HepG2 (cell line): ENCODE measurements at places on chromosomes 3 and 15.
A peak's percentile ranks its signal among the peaks of the same experiment; 100 is the strongest.

DNA sequence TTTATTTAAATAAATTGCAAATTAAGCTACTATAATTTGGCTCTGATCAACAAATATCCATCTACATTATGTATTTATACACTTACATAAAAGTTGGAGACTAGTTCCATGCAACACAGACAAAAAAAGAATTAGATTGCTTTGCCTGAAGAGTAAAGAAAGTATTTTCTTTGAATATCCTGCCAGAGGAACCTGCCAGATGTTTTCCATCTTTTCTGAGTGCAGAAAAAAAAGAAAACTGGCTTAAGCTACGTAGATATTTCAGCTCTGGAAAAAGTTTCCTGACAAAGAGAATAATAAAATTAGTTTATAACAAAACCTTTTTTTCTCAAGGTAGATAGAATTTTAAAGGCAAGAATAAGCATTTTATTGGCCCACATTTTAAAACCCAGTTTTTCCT, 607.5 kb upstream of the NAALADL2 start:
- no peak for DNase-seq

DNA sequence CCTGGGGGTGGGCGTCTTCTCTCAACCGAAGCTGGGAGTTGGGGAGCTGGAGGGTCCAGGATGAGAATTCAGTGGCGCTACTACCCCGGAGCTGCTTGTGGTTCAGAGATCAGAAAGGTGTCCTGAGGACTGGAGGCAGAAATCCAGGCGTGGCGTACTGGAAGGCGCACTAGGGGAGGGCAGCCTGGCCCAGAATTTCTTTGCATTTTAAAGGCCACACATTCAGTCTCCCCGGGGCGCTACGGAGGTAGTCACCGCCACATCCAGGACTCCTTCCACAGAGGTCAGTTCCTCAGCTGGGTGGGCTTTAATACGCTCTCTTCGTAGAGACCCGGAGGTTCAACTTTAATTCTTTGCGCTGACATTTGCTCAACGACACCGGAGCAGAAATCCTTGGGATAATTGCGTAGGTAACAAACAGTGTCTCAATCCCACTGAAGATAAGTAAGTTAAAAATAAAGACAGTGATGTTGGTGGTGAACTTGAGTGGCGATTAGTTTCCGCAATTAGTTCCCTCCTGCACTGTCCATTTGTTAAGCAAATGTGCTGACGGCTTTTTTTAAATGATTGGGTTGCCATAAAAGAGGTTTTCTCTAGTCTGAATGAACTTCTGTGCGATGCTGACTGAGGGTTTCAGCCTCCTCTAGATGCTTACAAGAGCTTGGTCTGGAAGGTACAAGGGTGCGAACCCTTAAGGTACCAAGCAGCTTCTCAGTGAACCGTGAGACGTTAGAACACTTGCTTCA, 535 bp downstream of the MCTP2 start:
- DNase-seq, result peak; percentile 7

DNA sequence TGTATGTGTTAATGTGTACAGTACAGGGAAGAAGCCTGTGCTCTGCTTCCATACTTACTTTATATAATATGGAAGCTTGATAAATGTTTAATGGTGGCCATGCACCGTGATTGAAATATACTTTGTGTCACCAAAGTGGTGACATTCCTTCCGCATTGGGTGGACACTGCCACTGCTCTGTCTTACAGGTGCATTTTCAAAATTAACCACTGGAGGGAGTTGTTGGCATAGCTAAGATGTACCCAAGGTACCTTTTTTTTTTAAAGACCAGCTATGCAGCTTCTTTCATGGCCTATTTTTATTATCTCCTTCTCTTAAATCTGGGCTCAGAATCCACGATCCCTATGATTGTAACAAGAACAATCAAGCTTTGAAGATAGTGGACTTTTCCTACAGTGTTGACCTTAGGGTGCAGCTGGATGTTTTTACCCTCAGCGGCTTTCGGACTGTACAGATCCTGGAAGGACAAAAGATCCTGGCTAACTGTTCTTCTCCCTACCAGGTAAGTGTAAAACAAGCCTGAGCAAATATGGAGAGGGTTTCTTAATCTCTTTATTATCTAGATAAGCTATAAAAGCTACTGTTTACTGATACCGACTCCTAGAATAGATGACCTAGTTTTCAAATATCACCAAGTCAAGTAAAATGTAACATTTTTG, 21.6 kb upstream of the PAK6 start:
- peak; percentile 69 for DNase-seq

- DNase-seq, result no peak
Observed at GRCh38 chr3:133464573-133464972, 64.7 kb downstream of the BFSP2 start.

DNA sequence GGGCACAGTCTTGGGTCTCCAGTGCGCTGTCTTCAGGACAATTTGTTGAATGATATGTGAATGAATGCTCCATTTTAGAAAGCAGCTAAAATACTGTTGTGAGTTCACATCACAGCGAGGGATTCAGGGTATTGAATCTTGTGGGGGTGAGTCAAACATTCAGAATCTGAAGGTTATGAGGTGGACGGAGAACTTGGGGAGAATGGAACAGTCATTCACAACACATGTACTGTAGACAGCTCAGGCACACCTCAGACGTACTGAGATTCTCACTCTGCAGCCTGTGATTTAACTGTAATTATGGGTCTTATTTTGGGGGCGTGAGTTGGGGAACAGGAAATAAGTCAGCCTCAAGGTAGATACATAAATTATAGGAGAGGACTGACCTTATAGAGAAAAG, 13.9 kb downstream of the CRYBG3 start:
- no peak for DNase-seq

- no peak for DNase-seq
Observed at GRCh38 chr3:5739949-5740348, 552.4 kb downstream of the EDEM1 start.

GRCh38 chr15:52258461-52258860, 37.1 kb downstream of the MYO5C start:
- no peak for DNase-seq

- no peak for DNase-seq
Observed at GRCh38 chr3:138511945-138512344, 77.5 kb downstream of the ESYT3 start.

DNA sequence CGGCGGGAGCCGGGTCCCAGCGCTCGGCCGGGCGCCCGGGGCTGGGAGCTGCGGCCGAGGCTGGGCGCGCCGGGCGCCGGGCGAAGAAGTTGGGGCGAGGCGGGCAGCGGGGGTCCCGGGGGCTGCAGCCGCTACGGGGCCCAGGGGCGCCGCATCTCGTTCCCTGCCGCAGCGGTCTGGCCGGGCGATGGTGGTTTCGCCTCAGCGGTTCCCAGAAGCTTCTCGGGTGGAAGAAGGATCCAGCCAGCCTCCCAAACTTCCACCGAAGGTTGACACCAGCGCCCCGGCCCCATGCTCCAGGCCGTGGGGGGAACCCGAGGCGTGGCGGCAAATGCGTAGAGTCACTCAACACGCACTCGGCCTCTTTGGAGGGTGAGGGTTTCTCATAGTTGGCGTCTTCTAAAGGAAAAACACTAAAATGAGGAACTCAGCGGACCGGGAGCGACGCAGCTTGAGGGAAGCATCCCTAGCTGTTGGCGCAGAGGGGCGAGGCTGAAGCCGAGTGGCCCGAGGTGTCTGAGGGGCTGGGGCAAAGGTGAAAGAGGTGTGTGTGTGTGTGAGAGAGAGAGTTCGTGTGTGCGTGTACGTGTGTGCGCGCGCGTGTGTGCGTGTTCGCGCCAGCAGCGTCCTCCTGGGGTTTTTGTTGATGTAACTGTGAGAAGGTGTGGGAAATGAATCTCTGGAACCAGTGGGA, 940 bp downstream of the BOC start:
- DNase-seq, result no peak

GRCh38 chr3:132660811-132661070, 612 bp downstream of the UBA5 start:
- no peak for DNase-seq

DNA sequence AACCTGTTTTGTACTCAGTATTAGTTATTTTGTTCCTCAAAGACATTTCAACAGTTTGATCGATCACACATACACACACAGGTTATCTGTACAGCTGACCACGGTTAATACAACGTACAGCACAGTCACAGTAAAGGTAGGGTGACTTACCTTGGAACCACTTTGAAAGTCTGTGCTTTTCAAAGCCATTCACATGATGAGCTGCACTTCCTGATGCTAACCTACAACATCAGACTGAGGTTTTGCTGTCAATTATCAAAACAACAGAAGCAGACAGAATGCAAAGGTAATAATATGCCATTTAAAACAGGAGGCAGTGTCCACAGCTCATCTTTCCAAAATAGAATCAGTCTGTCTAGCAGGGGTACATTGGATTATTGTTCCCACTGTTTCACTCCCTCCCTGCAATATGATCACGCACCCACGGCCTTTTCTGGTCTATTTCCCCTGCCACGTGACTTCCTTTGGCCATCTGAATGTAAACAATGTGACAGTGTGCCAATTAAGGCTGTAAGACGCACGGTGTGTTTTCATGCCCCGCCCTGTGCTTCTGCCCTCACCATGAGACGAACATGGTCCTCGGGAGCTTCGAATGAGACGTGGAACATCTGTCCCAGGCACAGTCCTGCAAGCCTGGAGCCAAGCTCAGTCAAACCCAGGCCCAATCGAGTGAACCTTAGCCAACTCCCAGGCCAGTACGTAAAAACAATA, 102.4 kb downstream of the FMN1 start:
- no peak for DNase-seq

DNA sequence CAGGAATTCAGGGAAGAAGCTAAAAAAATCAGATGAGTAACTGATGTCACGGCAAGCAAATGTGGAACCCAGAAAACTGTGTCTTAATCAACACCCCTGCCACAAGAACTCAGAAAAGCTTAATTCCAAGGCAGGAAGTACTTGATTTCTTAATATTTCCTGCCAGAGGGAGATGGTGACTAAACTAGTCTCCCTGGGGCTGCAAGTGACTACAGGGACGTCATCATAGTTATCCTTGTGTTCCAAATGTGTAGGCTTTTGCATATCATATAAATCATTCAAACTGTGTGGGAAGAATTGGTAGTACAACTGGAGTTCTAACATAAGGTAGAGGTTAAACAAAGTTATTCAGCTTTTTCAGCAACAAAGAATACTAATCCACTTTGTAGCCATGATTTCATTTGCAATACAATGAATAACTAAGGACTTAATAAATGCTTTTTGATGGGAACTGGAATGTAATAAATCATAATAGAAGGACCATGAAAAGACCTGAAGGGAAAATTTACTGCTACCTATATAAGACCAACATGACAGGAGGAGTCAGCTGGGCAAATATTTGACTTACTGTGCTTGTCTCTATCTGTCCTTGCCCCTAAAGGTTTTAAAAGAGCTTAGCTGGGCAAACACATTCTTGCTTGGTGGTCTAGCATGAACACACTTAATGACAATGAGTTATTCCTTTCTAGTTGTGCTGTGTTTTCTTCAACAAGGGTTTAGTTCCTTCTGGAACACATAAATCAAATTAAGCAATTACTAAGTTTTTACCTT, 76.0 kb upstream of the NECTIN3 start:
- peak; percentile 58 for DNase-seq

- no peak for DNase-seq
Observed at GRCh38 chr3:60333710-60334109, 917.5 kb downstream of the FHIT start.

- no peak for DNase-seq
Observed at GRCh38 chr3:13579063-13579462, 30.1 kb downstream of the FBLN2 start.

- DNase-seq, result no peak
Observed at GRCh38 chr15:99441444-99441800, 124.4 kb upstream of the MEF2A start.

GRCh38 chr3:148101061-148101460, 596.6 kb upstream of the AGTR1 start:
- no peak for DNase-seq

- DNase-seq, result no peak
Observed at GRCh38 chr15:65060641-65061397, 7.0 kb downstream of the RASL12 start.

DNA sequence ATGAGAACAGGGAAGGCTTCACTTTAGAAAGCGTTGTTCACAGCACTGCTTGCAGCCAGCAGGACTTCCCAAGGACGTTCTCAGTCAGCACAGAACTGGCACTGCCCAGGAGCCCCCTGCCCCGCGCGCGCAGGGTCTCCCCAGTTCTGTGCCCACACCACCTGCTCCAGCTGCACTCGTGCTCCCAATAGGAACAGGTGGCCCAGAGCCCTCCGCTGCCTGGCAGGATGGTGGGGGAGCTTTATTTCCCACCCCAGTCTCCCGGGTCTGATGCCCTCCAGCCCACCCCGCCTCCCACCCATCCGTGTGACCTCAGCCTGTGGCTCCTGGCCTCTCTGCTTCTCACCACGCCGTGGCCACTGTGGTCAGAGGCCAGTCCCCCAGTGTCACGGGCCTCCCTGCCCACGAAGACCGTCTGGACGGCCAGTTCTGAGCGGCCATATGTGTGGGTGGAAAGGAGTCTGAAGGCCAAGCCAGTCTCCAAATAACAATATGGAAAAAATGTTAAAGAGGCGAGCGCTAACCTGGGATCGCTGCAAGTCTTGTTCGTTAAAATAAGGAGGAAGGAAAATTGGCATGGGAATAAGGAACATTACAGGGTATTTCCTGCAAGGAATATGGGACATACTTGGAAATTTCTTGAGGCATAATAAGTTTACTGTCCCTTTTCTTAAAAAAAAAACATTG, 54.6 kb upstream of the PCSK6 start:
- DNase-seq, result no peak

DNA sequence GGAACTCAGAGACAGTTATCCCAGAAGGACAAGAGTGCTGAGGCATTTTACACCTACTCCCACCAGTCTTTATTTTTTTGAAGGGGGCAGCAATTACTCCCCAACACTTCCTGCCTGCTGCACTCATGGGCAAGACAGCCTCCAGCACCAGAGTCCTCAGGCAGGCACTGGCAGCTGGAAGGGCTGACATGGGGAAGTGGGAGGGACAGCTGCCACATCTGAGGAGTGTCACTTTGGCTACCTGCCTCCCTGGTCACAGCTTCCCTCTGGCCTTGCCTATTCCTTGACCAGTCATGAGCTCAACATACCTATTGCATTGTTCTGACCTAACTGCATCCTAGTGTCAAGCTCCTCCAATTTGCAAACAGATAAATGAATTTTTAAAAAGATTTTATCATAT, 10.2 kb upstream of the LACTB start:
- DNase-seq, result no peak

DNA sequence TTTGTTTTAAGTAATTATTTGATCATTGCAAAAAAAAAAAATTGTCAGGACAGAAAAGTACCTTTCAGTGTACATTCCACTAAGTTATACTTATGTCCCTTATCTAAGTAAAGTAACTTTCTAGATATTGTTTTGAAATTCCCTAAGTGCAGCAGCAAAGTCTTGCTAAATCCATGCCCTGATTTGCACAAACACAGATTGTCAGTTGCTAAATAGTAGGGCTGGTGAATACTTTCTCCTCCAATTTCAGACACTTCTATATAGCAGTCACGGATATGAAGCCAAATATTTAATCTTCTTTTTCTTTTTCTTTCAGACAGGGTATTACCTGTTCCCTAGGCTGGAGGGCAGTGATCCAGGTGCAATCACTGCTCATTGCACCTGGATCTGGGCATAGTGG, 12.9 kb downstream of the LRRC2 start:
- DNase-seq, result no peak

GRCh38 chr3:6250167-6250566, 610.7 kb upstream of the GRM7 start:
- DNase-seq, result no peak

- no peak for DNase-seq
Observed at GRCh38 chr15:64110950-64111678, 15.3 kb downstream of the SNX1 start.

- no peak for DNase-seq
Observed at GRCh38 chr3:185207481-185207880, 46.4 kb downstream of the EHHADH start.
